ENCODE measurements at places on chromosomes 12 and 14. TPM values are rescaled to one million over a fixed set of nuclear protein-coding genes. Genes with fewer than 3 reads are reported as not detected.

UNC119B gene
- total RNA-seq, result 28.4 TPM

MARK3 gene
- 142 TPM for total RNA-seq

SPATA7 gene
- total RNA-seq, result 75.2 TPM

KLHDC1 gene
- 19.8 TPM for total RNA-seq

ASIC1 gene
- total RNA-seq, result 31.1 TPM

PROX2 gene
- not detected for total RNA-seq

ANG gene
- total RNA-seq, result 0.92 TPM

NANOG gene
- not detected for total RNA-seq

All from diencephalon (tissue), 1 donor.